Ecto neural progenitor cell (in vitro differentiated cells): ENCODE measurements at places on chromosomes 6 and 20.

GRCh38 chr6:167034056-167034455 lies 34.9 kb downstream of the CEP43 start:
- DNase-seq, result no peak

GRCh38 chr20:45485388-45485787 lies 15.8 kb downstream of the WFDC2 start:
- no peak for DNase-seq

DNA sequence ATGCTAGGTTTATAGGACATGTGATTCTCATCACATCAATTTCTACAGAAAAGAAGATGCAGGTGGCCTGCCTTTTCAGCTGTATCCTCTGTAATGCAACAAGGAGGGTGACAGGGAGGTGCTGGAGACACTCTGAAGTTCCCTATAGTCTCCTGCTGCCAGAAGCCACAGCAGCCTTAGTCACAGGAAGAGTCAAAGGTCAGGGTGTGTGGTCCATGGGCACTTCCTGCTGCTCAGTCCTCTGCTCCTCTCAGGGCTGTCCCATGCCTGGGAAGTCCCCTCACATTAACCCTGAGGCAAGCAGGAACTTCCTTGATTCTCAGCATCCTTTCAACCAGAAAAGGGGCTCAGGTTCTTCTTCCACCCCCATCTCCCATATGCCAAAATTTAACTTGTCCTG lies 144.8 kb upstream of the FOXA2 start:
- no peak for DNase-seq

DNA sequence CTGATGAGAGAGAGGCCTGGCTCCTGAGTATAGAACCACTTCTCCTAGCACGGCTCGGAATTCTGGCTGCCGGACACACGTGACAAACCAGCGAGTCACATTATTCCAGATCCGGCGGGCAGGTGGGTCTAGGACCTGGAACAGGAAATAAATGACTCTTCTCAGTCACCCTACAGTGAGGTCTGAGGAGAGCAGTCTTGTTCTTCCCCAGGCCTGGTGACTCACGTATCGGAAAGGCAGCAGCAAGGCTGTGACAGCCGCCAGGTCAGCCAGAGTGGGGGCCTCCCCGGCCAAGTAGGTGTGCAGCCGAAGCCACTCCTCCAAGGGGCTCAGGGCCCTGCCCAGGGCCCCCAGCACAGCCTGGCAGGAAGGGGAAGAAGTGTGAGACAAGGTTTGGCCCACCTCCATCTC lies 2.8 kb downstream of the VARS1 start:
- no peak for DNase-seq

DNA sequence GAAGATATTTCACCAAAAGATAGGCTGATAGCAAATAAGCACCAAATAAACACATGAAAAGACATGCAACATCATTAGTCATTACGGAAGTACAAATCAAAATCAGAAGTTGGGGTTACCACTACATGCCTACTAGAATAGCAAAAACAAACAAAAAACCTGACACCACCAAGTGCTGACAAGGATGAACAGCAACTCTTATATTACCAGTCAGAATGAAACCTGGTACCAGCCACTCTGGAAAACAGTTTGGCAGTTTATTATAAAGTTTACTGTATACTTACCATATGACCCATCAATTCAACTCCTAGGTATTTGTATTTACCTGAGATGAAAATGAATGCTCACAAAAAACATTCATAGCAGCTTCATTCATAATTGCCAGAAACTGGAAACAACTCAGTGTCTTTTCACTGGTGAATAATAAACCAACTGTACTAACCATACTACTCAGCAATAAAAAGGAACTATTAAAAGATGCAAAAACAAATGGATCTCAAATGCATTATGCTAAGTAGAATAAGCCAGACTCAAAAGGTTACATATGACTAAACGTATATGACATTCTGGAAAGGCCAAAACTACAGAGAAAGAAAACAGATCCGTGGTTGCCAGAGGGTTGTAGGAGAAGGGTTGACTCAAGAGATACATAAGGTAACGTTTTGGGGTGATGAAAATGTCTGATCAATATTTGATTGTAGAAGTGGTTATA lies 33.0 kb downstream of the NUP153 start:
- no peak for DNase-seq

DNA sequence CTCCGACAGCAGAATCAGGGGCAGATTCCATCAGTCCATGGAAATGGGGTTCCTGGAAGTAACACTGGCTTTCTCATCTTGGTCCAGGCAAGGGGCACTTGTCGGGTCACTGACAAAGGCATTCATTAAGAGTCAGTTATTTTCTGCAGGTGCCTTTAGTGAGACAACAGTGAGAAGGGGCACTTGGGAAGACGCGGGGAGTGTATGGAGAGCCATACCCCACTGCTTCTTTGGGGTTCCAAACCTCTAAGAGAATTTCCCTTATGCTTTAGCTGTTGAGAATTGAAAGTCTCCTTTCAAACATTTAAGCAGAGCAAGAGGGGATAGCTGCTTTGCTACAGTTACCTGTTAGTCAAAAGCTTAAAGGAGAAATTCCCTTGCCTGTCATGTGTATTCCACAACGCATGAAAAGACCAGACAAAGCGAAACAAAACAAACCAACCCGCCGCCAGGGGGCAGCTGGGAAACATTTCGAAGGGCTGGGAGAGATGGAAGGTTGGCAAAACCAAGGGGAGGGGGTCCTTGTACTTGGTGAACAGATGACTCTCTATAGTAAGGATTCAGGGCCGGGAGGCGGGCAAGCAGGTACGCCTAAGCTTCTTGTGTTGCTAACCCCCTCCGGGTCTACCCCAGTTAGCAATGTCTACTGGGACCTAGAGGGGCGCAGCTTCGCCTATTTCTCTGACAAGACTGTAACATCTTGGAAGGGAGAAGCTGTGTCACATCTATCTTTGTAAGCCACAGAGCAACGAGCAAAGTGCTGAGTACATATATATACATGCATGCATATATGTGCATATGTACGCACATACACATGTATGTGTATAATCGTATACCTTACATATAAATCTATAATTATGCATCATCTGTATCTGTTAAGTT lies 474.9 kb upstream of the AGPAT4 start:
- peak; percentile 87 for DNase-seq

DNA sequence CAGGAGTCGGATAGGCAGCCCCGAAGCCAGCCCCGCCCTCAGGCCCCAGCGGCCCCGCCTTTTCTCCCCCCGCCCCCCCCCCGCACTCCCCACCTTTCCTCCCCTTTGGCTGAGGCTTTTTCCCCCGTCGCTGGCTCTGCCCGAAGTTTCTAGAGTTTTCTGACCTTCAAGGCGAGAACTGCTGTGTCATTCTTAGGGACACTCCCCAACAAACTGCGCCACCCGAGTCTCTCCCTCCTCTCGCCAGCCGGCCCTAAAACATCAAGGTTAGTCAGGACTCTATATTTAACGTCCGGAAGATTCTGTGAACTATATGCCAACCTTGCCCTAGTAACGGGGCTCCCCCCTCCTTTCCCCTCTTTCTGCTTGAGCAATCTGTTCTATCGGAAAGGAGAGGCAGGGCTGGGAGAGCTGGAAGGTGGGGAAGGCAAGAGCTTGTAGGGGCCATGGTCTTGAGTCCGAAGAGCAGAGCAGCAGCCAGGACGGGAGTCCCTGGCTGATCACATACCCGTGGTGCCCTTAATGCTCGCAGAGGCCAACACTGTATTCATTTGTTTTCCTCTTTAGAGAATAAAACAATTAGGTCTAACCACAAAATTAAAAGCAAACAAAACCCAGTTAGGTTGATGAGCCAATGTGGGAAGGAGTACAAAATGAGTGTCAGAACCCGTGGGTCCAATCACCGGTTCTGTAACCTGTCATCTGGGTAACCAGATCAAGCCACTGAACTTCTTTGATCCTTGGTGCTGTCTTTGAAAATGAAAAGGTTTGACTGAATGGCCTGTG lies 5.3 kb upstream of the HSPA1B start:
- peak; percentile 63 for DNase-seq

DNA sequence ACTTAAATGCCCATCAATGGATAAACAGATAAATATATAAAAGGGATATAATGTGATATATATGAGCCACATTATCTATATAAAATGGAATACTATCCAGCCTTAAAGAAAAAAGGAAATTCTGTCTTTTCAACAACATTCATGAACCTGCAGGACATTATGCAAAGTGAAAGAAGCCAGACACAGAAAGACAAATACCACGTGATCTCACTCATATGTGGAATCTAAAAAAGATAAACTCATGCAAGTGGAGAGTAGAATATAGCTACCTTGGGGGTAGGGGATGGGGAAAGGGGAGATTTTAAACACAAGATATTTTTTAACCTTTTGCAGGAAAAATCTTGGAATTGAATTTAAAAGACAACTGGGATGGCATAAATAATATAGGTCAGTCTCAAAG lies 1.5 kb upstream of the OR2J1 start:
- DNase-seq, result no peak

DNA sequence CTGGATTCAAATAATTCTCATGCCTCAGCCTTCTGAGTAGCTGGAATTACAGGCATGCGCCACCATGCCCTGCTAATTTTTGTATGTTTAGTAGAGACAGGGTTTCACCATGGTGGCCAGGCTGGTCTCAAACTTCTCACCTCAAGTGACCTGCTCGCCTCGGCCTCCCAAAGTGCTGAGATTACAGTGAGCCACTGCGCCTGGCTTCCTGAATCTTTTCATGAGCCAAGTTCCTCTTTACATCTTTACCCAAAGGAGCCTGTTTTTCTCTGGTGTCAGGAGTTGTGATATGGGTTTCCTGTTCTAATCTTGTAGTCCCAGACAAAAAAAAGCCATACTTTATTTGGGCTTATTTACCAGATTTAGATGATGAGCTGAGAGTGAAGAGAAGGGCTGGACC lies 34.4 kb downstream of the PCNA start:
- DNase-seq, result no peak

DNA sequence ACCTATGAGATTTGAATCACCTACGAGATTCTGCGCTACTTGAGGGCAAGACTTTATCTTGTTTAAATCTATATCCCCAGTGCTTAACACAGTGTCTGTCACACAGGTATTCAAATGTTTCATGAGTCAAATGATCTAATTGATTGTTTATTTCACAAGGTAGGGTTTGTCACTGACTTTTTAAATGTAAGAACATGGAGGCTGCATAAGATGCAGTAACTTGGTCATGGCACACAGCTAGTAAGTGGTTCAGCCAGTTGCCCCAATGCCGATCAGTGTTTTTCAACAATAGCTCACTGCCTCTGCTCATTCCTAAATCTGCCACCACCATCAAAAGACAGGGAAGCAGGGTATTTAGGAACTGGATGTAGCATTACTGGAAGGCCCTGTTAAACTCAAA lies 42.4 kb upstream of the LRRC1 start:
- DNase-seq, result no peak

- no peak for DNase-seq
These were observed 1113.8 kb upstream of the FLRT3 start for GRCh38 chr20:15451241-15451640.

DNA sequence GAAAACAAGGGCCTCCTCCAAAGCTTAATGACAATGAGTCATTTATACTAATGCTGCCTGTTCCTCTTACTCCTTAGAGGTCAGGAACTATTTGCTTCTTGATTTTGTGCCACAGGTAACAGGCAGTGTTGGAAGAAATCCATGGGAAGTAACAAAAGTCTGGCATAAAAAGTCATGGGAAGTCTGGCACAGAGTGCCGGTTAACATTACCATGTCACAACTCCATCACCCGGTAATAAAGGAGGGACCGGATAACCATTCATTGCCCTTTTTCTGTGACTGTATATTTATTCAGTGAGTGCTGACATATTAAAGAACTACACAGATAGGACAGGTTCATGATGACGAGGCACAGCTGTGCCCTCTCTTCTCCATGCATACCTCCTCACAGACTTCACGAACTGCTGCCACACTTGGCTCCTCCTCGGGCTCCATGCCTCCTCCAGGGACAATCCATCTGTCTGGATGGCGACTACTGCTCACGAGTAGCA lies 50.9 kb downstream of the NUDT3 start:
- DNase-seq, result no peak

- DNase-seq, result no peak
These were observed 3.6 kb upstream of the OSTM1 start for GRCh38 chr6:108078191-108078590.

GRCh38 chr6:128499079-128499731 lies 21.2 kb downstream of the PTPRK start:
- DNase-seq, result no peak

DNA sequence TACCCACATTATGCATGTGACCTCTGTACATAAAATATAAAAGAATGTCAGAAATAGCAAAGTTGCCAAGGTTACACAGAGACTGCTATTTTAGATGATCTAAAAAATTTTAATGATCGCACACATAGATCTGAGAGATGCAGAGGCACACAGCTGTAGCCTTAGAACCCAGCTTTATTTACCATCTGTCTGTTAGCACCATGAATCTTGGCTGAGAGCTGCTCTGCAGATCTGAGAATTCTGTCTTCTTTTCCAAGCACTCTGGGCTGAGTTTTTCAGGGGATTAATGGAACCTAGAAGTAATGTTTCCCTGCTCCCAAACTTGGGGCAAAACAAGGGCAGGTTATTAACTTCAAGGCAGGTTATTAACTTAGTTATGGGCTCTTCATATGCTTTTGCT lies 248.7 kb upstream of the JAG1 start:
- no peak for DNase-seq

GRCh38 chr6:128521282-128521632 lies 858 bp upstream of the PTPRK start:
- DNase-seq, result no peak

DNA sequence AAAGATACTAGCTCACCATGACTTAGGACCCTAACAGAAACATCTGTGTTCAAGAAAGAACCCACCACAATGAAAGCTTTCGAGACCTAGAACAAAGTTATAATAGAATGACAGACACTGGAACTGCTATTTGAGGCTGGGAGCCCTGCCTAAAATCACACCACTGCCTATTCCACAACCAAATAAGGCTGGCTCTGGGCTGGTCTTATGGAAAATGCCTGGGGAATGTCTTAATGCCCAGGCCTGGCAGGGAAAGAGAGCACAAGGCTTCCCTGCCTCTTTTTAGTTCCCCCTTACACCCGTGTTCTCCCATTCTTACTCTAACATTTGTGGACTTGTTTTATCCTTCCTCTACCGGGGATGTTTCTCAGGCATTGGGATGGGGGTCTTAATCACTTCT lies 5.6 kb upstream of the METTL24 start:
- no peak for DNase-seq

GRCh38 chr6:159676890-159677505 lies 16.0 kb downstream of the SOD2 start:
- DNase-seq, result no peak

- no peak for DNase-seq
These were observed 83.8 kb upstream of the FOXO3 start for GRCh38 chr6:108476847-108477430.
